ENCODE measurements at places on chromosomes 11 and 22.

DNA sequence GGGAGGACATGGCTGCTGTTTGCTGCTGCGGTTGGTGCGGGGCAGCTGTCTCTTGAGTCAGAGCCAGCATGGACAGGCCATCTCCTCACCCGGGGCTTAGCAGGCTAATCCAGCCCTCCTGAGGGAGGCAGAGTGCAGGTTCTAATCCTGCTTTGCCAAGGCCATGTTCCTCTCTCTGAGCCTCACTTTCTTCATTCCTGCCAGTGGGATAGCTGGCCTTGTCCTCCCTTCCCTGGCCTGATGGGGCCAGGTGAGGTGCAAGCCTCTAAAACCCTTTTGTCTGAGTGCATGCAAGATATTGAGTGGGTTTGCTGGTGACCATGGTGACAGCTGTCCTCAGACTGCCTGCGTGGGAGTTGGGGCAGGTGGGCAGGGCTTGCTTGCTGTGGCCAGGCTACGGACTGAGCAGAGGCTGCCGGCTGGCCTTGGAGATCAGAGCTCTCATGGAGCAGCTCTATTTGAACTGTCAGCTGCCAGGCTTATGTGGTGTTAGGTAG is 3.6 kb downstream of the USP35 start:
- DNase-seq = no peak

- DNase-seq = peak; percentile 95
Measured at GRCh38 chr11:107799218-107799859, 59.2 kb downstream of the SLC35F2 start.

DNA sequence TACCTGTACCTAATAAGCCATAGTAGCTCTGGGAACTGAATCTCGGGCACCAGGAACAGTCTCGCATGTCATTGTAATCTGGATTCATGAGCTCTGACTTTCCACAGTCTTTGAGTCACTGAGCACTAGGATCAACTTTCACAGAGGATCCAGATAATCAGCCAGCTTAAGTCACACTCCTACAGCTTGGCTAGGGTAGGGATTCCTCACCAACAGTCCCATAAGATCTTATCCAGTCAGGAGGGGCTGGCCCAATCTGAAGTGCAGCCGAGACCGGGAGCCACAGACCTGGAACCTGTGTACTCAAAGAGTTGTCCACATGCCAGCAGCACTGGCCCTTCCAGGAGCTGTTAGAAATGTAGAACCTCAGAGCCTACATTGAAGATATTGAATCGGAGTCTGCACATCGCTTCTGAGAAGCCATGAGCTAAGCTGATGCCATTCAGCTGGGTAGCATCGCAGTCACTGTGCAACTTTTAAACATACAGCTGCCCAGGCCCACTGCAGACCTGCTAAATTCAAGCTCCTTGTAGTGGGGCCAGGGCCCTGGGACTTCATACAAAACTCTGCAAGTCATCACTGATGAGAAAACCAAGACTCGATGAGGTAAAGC is 538.8 kb upstream of the B3GAT1 start:
- DNase-seq = no peak

DNA sequence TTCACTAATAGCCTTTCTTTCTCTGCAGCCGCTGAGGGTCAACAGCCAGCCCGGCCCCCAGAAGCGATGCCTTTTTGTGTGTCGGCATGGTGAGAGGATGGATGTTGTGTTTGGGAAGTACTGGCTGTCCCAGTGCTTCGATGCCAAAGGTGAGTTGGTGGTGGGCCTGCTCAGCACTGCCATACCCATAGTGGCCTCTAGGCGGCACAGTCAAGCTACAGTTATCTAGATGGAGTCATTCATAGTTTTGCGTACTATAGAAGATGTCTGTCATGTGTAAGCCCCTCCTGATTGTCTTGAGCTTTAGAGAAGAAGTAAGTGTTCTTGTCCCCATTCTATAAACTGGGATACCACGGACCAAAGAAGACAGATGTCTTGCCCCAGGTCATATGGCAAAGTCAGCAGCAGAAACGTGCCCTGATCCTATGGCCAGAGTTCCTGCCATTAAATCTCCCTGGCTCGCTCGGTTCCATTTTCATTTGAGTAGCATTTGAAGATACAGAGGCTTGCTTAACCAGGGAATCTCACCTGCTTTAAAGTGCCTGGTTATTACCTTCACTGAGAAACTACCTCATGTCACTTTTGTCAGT is 42.1 kb upstream of the CRTAM start:
- no peak for DNase-seq

DNA sequence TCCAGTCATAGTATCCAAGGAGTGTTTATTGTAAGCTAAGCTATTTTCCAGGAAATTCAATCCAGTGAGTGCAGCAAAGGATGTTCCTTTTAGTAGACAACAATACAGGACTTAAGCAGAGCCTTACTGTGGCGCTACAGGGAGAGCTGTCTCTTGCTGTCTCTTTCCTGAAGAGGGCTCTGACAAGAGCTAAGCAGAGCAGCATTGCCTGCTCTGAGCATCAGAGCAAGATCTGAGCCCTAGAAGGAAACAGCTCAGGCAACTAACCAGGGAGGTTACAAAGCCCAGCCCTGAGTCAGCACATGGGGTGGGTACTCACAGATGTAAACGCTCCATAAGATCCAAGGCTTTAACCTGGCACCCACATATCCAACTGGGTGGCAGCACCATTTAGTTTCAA is 8.0 kb downstream of the LAYN start:
- DNase-seq = no peak

- DNase-seq = no peak
Measured at GRCh38 chr22:28639321-28639720, 40.3 kb downstream of the TTC28 start.

GRCh38 chr22:24392218-24392931 is 35.0 kb upstream of the ADORA2A start:
- DNase-seq = no peak

- DNase-seq = no peak
Measured at GRCh38 chr22:17922925-17923903, 101.1 kb downstream of the MICAL3 start.

GRCh38 chr22:19036523-19037273 is 85.5 kb downstream of the DGCR2 start:
- DNase-seq = no peak

DNA sequence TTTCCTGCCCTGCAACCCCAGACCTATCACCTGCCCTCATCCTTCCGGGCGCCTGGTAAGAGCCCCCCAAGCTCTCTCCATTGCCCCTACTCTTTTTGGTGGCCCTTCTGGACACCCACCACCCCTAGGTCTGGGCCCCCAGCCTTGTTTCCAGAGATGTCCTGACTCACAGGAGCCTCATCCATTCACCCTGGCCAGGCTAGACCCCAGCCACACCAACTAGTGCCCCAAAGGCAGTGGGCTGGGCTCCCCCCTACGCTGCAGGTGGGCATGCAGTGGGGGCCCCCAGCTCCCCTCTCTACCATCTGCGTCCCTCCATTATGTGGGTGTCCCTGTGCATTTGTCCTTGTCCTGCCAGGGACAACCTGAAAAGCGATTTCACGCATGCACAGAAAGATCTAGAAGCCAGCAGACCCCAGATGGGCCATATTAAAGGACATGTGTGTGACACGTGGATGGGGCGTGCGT is 1.4 kb downstream of the MRGPRF start:
- DNase-seq = no peak

GRCh38 chr11:34323601-34324000 is 34.2 kb downstream of the ABTB2 start:
- no peak for DNase-seq
